Tongue (tissue), 3 donors: ENCODE measurements at places on chromosomes 3 and 15. TPM values are rescaled to one million over a fixed set of nuclear protein-coding genes. Genes with fewer than 3 reads are reported as not detected.

DNA sequence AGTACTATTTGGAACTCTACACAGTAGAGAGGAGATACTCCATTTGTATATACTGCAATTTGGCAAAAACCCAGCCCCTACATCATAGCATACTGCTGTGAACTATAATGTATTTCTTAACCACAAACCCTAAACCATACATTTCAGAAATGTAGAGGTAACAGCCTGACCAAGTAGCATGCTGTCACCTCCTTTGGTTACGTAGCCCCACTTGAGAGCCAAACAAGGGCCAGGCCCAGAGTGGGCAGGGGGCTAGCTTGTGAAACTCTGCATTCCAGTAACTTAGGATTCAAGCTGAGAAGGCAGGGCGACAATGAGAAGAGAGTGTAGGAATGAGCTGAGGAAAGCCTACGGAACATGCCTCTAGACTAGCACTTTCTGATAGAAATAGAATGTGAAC is 135.8 kb downstream of the GREM1 start:
- no peak for DNase-seq

GRCh38 chr3:183629546-183630301 is 5.7 kb upstream of the KLHL24 start:
- DNase-seq, result no peak

GRCh38 chr3:9669720-9670432 is 20.6 kb downstream of the MTMR14 start:
- no peak for DNase-seq

GRCh38 chr15:94509259-94509658 is 277.9 kb downstream of the MCTP2 start:
- no peak for DNase-seq

DNA sequence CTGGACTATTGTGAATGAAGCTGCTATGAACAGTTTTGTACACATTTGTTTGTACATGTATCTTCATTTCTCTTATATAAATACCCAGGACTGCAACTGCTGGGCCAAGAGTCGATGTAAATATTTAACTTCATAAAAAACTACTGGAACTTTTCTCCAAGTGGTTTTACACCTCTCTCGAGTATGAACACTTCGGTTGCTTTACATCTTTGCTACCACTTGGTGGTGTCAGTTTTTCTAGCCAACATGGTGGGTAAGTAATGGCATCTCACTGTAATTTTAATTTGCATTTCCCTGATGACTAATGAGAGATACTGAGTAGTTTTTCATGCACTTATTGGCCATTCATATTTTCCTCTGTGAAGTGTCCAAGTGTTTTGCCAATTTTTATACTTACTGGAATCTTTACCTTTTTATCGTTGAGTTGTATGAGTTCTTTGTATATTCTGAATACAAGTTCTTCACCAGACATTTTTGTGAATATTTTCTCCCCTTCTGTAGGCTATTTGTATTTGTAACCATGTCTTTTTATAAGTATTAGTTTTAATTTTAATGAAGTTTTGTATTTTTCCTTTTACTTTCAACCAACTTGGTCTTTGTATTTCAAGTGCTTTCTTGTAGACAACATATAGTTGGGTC is 44.4 kb downstream of the PCOLCE2 start:
- no peak for DNase-seq

The GABRR3 gene
- total RNA-seq, result not detected

The PLA2G4E gene
- 1.9 TPM for total RNA-seq

The RYR3 gene
- 98.0 TPM for total RNA-seq

The EPHA6 gene
- total RNA-seq, result 1.1 TPM
